ENCODE measurements at places on chromosomes 13 and 19. TPM values are rescaled to one million over a fixed set of nuclear protein-coding genes. Genes with fewer than 3 reads are reported as not detected.

The CELF5 gene
- not detected for polyA plus RNA-seq

The SBNO2 gene
- 2.6 TPM for polyA plus RNA-seq

The ALOX5AP gene
- 198 TPM for polyA plus RNA-seq

The CEACAM16 gene
- not detected for polyA plus RNA-seq

The KRTDAP gene
- not detected for polyA plus RNA-seq

The C3 gene
- not detected for polyA plus RNA-seq

The SULT2A1 gene
- not detected for polyA plus RNA-seq

The GNG8 gene
- not detected for polyA plus RNA-seq

The MEGF8 gene
- 0.40 TPM for polyA plus RNA-seq

The NDUFA11 gene
- 415 TPM for polyA plus RNA-seq

The LYPD5 gene
- polyA plus RNA-seq, result 0.34 TPM

The IRGC gene
- not detected for polyA plus RNA-seq

DNA sequence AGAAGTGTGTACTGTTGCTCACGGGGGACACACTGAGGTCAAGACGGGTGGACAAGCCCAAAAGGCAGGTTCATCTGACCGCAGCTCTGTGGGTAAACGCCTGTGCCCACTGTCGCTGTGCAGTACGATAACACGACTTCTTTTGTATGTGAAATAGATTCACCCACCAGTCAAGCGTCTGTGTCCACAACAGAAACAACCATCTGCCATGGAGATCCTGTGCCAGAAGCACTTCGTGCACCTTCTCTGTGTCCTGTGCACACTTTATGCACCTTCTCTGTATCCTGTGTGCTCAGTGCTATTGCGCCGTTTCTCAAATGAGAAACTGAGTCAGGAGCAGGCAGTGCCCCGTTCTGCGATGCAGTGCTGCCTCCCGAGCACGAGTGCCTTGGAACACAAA, 138.9 kb downstream of the ATP11A start:
- no peak for DNase-seq

DNA sequence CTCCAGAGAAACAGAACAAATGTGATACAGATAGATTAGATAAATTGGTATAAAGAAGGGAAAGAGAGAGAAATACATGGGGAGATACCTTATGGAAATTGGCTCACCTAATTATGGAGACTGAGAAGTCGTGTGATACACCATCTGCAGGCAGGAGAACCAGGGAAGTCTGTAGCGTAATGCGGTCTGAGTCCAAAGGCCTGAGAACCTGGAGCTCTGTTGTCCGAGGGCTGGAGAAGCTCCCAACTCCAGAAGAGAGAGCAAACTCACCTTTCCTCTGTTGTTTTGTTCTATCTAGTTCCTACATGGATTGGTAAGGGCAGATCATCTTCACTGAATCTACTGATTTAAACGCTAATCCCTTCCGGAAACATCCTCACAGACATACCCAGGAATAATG, 648.2 kb upstream of the GPC6 start:
- DNase-seq, result no peak

GRCh38 chr13:112702341-112702985, 12.6 kb downstream of the ATP11A start:
- no peak for DNase-seq

- DNase-seq, result no peak
These were observed 86.0 kb downstream of the ATP11A start for GRCh38 chr13:112775791-112776279.

DNA sequence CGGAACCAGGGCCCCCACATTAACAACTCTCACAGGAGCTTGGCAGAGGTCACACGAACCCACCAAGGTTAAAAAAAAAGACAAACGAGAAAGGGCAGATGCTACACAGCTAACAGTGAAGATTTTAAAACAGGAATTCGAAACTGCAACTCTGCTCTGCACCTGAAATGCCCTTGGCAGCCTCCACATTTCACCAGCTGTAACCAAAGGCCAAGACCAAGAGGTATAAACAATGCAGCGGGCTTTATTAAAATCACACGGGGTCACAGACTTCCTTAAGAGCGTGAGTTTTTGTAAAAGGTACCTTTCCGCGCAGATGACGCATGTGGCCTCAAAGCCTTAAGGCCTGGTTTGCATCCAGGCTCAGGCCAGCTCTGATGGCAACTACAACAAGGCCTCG, 88.2 kb downstream of the STK24 start:
- no peak for DNase-seq

DNA sequence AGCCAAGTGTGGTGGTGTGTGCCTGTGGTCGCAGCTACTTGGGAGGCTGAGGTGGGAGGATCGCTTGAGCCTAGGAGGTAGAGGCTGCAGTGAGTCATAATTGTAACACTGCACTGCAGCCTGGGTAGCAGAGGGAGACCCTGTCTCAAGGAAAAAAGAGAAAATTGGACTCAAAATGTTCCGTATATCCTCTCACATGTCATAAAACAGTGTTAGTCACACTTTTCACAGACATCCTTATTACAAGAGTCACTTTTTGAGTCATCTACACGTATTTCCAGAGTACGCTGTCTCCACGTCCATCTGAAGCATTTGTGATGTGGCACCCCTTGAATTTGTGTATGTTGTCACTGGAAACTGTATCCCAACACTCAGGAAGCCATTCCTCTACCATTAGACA, 133.0 kb downstream of the SIPA1L3 start:
- DNase-seq, result no peak

DNA sequence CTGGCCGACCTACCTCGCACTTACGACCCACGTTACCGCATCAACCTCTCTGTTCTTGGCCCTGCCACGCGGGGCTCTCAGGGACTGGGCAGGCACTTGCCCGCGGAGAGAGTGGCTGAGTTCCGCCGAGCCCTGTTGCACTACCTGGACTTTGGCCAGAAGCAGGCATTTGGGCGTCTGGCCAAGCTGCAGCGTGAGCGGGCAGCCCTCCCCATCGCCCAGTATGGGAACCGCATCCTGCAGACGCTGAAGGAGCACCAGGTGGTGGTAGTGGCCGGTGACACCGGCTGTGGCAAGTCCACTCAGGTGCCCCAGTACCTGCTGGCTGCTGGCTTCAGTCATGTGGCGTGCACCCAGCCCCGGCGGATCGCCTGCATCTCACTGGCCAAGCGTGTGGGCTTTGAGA, 4.2 kb downstream of the DHX34 start:
- no peak for DNase-seq

GRCh38 chr19:37905946-37906868, at the start of gene WDR87:
Gene WDR87 (minus strand): TSS chr19:37906594. CDS start chr19:37898239, 8,355 bp downstream.
- peak; percentile 51 for DNase-seq

- no peak for DNase-seq
These were observed at the start of gene ATP4B for GRCh38 chr13:113657851-113658741. Gene ATP4B (minus strand): TSS chr13:113658198. CDS start chr13:113658144, 54 bp downstream.

GRCh38 chr13:22103046-22104027, 432.5 kb downstream of the FGF9 start:
- no peak for DNase-seq

DNA sequence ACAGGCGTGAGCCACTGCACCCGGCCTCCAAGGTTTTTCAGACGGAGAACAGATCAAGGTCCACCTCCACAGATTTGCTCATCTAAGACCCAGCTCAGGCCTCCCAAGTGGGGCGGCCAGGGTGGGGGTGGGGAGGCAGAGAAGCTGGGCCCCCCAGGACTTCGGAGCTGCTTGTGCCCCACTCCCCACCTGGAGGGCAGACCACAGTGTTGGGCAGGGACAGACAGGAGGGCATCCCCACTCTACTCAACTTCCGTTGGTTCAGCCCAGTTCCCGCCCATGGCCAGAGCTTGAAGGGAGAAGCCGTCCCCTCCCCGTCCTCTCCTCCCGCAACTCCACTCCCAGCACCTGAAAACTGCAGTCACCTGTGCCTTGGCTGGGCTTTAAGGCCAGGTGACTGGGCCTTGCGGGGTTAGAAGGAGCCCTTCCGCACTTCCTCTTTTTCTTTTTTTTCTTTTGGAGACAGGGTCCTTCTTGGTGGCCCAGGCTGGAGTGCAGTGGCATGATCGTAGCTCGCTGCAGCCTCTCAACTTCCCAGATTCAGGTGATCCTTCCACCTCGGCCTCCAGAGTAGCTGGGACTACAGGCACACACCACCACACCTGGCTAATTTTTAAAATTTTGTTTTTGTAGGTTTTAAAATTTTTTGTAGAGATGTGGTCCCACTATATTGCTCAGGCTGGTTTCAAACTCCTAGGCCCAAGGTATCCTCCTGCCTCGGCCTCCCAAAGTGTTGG, 734 bp upstream of the LRRC8E start:
- no peak for DNase-seq

DNA sequence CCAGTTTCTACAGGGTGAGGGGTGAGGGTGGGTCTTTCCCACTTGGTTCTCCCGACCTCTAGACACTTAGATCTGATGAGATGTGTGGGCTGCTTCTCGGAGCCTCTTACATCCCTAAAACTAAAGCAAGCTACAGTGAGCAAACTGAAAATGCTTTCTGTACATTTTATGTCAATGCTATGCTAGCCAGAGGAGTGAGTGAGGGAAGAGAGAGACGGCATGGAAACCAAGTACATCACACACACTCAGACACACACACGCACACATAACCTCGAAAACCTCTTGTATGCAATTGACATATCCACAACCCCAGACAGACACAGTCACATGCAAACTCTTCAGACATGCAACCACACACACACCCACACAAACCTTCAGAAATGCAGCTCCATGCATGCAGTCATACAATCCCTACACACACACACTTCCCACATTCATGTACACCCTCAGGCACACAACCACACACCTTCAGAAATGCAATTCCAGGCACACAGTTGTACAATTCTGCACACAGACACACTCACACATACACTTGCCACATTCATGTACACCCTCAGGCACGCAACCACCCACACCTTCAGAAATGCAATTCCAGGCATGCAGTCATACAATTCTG, 1.4 kb downstream of the SLC1A6 start:
- no peak for DNase-seq

DNA sequence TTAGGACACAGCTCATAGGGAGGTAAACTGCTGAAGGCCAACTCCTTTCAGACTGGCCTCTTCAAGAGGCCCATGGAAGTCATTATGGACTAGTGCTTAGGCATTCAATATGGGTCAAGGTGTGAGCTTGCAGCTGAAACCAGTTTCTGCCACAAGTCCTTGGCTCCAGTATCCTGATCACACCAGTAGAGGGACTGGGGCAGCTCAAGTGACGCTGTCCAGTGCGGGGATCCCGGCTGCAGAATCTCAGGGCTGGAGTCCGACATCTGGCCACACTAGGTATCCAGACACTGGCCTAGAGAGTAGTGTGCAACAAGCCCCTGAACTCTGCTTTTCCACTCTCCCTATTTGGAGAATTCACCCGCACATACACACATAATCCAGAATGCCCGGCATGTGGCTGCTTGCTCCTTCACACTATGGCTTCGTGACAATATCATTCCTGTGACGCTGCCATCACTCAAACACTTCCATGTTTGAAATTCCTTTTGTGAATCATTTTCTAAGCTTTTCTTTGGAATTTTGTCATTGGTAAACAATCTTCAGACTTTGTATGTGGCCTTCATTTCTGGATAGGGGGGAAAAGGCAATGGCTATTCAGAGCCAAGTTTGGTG, 425.1 kb downstream of the EFNB2 start:
- DNase-seq, result no peak

- peak; percentile 53 for DNase-seq
These were observed 1.5 kb upstream of the BCAT2 start for GRCh38 chr19:48812094-48812929.

DNA sequence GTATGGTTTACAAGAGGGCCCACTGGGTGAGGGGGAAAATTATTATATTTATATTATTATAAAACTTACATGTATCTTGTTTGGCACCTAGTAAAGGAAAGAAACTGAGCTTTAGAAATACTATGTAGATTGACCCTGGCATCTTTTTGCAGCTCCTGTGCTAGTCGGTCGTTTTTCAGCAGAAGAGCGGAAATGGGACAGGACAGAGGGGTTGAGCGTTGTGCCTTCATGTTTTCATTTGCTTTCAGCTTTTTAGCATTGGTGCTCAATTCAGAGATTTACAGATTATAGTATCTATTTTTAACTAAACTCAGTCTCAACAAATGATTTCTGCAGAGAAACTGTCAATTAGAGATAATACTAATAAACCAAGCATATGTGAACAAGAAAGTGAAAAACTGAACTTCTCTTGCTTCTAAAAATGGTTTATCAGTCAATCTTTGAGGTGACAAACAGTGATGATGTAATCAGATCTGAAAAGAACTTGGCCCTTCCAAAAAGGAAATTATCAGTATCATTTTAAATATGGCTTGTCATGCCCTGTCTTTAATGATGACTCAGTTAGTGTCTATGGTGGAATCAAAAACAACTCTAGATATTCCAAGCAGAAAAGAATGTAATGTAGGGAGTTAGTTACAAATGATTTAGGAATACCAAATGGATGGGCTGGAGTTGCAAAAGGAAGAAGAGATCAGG, 56.9 kb upstream of the KCTD4 start:
- DNase-seq, result no peak

GRCh38 chr13:98174307-98174706, 2.8 kb downstream of the RNF113B start:
- DNase-seq, result no peak

DNA sequence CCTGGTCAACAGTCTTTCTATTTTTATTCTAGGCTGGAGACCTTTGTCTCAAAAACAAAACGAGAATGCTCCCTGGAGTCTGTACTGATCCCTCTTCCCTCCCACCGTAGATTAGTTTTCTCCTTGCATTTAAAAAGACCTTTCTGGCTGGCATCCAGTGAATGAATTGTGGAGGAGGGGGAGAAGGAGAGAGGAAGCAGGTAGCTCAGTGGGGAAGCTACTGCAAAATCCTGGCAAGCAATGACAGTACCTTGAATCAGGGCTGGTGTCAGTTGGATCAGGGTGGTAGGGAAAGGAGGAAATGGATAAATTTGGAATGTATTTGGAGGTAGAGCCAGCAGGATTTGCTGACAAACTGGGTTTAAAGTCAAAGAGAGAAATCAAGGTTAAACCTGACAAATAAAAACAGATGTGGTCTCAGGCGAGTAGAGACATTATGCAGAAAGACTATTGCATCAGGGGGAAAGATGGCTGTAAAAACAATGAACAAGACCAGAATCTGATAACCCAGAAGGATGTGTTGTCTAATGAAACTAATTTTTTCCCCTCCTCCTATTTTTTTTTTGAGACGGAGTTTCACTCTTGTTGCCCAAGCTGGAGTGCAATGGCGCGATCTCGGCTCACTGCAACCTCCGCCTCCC, 3.5 kb upstream of the CYP2S1 start:
- DNase-seq, result no peak

- no peak for DNase-seq
These were observed 14.6 kb upstream of the DIAPH3 start for GRCh38 chr13:60178327-60178726.

- no peak for DNase-seq
These were observed 508.9 kb upstream of the ARGLU1 start for GRCh38 chr13:107076801-107077200.

GRCh38 chr13:39040206-39040605, 1.9 kb downstream of the NHLRC3 start:
- DNase-seq, result no peak

DNA sequence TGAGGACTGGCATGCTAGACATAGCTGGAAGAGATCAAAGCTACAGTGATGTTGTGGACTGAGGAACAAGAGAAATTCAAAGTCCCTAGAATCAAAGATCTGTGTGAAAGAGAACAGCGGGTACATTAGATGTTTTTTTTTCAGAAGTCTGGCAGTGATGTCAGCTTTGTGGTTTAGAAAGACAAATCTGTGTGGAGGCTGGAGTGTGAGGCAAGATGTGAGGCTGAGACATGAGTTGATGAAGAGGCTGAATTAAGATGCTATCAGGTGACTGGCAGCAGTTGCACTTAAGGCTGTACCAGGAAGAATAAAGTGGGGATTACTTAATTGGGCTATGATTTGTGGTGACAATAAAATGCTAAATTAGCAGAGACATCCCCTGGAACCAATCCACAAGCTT, 46.5 kb downstream of the DNAJC3 start:
- peak; percentile 4 for DNase-seq

GRCh38 chr19:14412996-14413692, 6.0 kb downstream of the DDX39A start:
- no peak for DNase-seq

- DNase-seq, result no peak
These were observed 29.8 kb downstream of the RAB20 start for GRCh38 chr13:110531671-110532083.

Data from naive thymus-derived CD4-positive, alpha-beta T cell (primary cell).